ENCODE measurements at places on chromosomes 3 and 15.
A peak's percentile ranks its signal among the peaks of the same experiment; 100 is the strongest.

- DNase-seq, result no peak
Measured at GRCh38 chr3:191005790-191006189, 143.3 kb upstream of the GMNC start.

GRCh38 chr3:56720849-56721248 is 37.8 kb upstream of the TASOR start:
- no peak for DNase-seq

DNA sequence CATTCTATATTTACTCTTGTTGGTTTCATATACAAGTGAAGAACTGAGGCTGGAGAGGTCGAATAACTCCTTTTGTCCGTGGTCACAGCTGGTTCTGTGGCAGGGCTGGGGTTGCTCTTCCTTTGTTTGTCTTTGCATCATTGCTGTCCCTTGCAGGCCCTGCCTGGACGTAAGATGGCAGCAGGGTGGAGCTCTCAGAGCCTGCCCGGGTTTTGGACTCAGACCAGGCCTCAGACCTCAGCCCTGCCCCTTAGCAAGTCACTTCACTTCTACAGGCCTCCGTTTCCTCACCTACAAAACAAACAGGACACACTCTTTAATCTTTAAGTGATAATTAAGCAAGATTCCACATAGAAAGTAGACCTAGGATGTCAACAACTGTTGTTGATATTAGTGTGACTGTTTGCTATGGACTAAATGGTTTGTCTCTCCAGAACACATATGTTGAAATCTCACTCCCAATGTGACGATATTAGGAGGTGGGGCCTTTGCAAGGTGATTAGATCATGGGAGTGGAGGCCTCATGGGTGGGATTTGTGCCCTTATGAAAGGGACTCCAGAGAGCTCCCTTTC is 65.6 kb upstream of the PLXNA1 start:
- no peak for DNase-seq

DNA sequence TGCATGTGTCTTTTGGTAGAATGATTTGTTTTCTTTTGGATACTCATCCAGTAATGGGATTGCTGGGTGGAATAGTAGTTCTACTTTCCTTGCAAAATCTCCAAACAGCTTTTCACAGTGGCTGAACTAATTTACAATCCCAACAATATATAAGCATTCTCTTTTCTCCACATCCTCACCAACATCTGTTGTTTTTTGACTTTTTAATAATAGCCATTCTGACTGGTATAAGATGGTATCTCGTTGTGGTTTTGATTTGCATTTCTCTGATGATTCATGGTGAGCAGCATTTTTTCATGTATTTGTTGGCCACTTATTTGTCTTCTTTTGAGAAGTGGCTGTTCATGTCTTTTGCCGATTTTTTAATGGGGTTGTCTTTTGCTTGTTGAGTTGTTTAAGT is 55.8 kb downstream of the ST8SIA2 start:
- DNase-seq, result no peak

GRCh38 chr3:17357035-17357710 is 385.3 kb downstream of the TBC1D5 start:
- no peak for DNase-seq

- DNase-seq, result no peak
Measured at GRCh38 chr15:41870689-41871081, 23.2 kb downstream of the SPTBN5 start.

DNA sequence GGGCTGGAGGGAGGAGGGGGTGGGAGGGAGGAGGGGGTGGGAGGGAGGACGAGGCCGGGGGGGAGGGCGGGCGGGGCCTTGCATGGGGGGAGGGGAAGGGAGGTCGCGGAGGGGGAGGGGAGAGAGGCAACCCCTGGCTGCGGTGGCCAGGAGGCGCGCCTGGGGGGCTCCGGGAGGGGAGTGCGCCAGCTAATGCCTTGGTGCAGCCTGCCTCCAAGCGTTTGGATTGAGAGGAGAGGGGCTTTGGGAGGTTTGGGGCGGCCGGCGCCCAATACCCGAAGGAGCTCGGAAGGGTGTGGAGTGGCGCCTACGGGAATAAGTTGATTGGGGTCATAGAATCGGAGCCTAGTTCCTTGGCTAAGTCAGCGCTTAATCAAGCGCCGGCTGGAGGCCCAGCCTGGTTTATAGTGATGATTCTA is 557 bp downstream of the TFG start:
- peak; percentile 18 for DNase-seq

DNA sequence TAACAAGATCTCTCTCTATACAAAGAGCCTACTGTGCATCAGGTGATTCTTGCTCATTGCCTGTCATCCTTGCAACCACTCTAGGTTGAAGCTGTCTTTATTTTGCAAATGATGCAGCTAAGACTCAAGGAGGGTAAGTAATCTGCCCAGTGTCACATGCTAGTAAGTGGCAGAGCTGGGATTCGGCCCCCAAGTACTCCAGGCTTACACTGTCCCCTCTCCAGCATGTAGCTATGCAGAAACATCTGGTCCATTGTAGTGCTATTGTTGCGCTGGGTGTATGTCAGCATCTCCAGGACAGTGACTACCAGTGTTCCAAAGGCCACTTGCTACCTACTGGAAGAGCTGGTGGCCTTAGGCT is 248.9 kb downstream of the SLCO3A1 start:
- DNase-seq, result no peak

- no peak for DNase-seq
Measured at GRCh38 chr15:33328106-33328505, 17.3 kb downstream of the RYR3 start.

DNA sequence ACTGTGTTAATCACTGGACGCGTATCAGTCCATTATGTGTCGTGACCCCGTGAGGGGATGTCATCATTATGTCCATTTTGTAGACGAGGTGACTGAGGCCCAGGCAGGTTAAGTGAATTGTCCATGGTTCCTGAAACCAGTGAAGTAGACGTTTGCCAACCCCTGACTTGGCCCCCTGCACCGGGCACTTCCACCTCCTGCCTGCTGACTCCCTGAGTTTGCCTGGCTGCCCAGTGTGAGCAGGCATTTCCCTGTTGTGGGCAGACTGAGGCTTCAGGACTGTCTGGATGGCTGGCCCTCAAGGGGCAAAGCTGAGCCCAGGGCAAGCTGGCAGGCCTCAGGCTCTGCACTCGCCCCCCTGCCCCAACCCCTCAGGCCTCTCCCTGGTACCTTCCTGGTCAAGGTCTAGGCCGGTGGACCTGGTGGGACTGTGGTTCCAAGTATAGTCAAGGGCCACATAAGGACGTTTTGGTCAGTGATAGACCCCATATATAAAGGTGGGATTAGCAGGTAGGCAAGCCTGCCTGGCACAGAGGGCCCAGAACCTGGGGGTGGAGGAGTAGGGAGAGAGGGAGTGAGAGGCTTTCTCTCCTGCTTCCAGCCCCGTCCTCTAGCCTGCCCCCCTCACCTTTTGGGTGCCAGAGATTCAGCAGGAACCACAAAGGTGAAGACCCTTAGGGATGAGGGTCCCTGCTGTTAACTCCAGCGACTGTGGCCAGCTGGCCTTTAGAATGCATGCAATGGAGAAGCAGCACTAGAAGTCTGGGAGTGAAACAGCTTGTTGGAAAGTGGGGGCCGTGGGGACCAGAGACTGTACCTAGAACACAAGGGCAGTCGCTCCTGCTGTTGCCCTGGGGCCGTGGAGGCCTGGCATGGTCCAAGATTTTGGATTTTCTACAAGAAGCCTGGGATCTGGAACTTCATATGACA is 34.6 kb downstream of the FBLN2 start:
- DNase-seq, result no peak

GRCh38 chr3:28125342-28125741 is 116.1 kb upstream of the CMC1 start:
- no peak for DNase-seq

DNA sequence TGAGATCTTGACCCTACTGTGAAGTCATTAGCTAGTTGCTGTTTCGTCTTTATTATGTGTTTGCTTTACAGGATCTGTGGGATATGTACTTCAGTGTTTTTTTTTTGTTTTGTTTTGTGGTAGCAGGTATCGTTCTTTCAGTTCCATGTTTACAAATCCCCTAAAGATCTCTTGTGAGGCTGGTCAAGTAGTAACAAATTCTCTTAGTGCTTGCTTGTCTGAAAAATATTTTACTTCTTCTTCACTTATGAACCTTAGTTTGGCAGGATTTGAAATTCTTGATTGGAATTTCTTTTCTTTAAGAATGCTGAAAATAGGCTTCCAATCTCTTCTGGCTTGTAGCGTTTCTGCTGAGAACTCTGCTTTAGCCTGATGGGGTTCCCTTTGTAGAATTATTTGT is 235.8 kb upstream of the ALCAM start:
- no peak for DNase-seq

DNA sequence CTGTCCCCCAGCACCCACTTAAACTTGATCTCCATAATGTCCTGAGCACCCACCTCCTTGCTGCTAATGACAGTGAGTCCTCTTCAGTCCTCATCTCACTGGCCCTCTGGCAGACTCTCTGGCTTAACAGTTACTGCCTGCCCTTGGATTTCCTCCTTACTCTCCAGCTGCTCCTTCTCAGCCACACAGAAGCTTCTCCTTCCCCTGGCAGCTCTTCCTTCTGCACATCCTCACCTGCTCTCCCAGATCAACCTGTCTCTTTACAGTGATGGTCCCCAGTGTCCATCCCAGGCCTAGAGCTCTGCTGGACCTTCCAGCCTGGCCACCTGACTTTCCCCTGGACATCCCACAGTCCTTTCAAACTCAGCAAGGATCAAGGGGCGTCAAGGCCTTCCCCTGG is 47.4 kb upstream of the SMAD3 start:
- DNase-seq, result no peak

DNA sequence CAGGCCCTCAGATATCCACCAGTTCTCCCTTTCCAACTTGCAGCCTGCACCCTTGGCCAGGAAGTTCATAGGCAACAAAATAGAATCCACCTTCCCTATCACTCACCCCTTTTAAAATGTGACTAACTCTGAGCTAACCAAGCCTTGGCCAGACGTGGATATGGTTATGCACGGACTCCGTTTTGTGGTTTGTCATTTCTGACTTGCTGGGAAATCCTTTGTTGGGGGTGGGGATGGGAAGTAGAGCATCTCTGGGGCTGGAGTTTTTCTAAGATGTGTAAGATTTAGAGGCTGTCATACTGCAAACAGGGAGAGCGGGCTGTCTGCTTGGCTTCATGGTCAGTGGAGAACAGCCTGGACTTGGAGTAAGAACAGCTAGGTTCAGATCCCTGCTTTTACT is 62.6 kb downstream of the SMAD3 start:
- DNase-seq, result no peak

DNA sequence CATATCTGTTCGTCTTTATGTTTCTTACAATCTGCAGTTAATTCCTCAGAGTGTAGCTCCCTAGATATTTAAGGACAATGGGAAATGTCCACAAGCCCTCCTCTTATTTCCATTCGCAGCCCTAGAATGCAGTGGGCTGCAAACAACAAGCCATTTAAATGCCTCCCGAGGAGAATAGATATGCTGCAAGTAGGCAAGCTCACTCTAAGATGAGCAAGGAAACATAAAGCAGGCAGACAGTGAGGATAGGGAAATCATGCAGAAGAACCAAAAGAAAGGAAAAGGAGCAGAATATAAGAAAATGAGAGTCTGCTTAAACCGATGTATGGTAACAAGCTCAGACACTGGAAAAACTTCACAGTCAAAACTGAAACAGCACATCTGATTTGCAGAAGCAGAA is 561.9 kb downstream of the GBE1 start:
- no peak for DNase-seq

DNA sequence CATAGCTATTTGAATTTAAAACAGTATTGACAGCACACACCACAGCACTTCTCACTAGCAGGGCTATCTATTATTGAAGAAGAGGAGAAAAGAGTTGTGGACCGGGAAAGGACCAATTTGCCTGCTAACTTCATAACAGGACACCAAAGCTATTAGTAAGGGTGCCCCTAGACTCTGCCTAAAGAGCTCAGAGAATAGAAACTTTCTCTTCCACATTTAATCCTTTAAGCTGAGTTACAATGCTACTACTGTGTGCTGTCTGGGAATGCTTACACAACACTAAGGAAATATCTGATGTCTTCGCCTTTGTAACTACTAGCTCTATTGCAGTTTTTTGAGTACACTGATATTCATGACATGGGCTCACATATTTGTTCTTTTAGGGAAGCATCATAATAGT is 13.5 kb upstream of the AADAC start:
- no peak for DNase-seq

- DNase-seq, result no peak
Measured at GRCh38 chr3:127760361-127760760, 62.0 kb downstream of the MGLL start.

DNA sequence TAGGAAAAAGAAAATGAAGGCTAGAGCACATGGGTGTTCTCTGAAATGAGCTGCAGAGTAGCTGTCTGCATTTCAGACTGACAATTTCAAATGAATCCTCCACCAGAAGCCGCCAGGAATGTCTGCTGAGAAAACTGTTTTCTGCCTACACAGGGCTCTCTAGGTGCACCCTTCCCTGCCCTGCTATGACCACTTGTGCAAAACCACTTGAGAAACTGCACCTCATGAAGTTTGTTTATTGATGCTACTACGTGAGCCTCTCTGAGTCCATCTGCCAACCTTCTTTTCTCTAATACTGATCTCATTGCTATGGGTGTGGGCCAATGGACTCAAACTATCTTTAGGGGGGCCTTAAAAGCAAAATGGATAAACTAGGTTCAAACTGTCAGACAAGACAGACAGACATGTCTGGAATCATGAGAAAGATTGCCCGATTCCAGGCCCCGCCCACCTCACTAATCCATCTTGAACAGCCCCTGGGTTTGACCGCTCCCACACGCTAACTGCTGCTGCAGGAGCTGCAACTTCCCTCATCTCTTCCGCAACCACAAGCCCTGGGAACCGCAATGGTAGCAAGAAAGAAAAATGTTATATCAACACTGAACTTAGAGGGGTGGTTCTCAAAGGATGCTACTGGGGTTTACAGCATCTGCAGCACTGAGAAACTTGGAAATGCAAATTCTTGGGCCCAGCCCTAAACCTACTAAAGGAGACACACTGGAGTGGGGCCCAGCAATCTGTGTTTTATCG is 9.0 kb upstream of the CD47 start:
- no peak for DNase-seq

- DNase-seq, result no peak
Measured at GRCh38 chr15:44779761-44780160, 43.4 kb downstream of the TRIM69 start.

DNA sequence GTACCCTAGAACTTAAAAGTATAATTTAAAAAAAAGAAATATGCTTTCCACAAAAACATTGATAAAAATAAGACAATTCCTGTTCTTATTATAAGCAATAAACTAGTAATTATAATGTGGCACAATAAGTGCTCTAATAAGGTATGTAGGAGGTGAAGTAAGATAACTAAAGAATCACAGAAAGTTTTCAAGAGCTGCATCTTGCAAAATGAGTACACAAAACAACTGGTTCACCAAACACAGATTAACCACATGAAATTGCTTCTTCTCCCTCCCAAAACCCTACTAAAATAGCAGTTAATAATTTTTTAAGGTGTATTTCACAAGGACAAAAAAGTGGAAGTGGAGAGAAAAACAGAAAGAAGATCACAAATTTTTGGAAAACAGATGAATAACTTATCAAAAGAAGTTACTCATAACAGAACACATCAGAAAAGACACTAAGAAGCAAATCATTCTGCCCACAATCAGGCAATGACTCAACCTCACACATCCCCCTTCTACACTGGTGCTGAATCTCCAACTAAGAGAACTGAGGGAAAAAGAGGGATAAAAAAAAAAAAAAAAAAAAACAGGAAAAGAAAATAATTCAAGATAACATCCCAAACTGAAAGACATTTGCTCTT is 64.2 kb downstream of the TBC1D5 start:
- DNase-seq, result no peak

All from NCI-H1092 treated with DMSO at 0.1 percent for 48 hours (cell line).